ENCODE measurements at places on chromosomes 7 and 10. TPM values are rescaled to one million over a fixed set of nuclear protein-coding genes. Genes with fewer than 3 reads are reported as not detected.

DNA sequence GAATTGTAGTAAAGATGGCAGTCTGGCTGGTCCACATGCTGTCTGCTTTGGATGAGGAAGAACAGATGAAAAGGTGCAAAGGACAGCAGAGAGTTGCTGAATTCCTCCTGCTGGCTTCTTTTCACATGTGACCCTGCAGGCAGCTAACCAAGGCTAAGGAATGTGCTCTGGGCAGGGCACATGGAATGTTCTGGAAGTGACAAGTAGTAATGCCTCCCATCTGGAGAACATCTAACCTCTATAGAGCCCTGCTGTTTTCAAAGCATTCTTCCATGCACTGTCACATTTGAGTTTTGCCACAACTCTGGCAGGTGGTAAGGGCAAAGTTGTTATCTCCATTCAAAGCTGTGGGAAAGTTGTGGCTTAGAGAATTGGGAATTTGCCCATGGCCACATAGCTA, 208.8 kb downstream of the STK31 start:
- peak; percentile 57 for DNase-seq

DNA sequence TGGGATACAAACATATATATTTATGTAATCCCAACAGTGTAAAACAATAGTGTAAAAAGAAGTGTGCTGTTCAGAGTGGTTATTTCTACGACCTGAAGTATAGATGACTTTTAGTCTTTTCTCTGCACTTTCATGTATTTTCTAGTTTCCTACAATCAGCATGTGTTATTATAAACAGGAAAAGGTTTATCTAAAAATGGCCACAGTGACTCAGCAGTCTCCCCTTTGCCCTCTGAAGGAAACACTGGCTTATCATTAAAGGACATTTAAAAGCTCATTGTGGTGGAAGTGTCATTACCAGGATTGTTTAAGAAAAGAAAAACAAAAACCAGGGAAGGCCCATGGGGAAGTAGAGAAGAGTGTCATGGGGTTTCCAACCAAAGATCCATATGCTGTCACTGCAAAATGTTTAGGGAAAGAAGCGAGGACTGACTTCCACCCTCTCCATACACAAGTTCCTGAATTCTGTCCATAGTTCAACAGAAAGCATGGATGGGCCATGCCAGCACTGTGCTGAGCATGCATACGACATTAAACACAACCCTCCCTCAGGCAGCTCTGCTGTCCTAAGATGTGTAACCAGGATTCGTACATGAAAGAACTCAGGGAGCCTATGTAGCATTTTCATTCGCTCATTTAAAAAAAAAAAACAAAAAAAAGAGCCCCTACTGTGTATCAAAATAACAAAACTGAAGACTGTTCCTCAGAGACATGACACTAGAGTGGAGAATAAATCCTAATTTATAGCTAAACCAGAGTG, 10.2 kb downstream of the CYREN start:
- DNase-seq: no peak

- DNase-seq: no peak
These were observed 1.3 kb downstream of the TSPAN13 start for GRCh38 chr7:16754856-16755317.

DNA sequence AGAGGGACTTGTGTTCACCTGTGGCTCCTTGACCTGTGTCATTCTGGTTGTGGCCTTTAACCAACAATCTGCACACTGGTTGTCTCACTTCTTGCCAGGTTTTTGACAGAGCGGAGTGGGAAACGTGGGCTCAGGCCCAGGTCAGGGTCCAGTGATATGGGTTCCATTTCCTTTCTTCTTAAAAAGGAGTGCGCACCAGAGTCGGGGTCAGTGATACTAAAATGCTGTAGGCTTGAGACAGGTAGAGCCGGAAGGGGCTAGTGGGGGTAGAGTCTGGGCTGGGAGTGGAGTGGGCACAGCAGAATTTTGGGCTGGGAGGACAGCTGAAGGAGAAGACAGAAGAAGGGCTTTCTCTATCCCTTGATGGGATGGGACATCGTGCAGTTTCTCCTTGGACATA, 61.2 kb downstream of the SH2D4B start:
- DNase-seq: no peak

- no peak for DNase-seq
These were observed 55.7 kb downstream of the NEBL start for GRCh38 chr10:20841419-20841818.

ADCY1 gene
- 1.2 TPM for total RNA-seq

WDR86 gene
- 11.8 TPM for total RNA-seq

CYP3A7 gene
- total RNA-seq: not detected

RAB19 gene
- total RNA-seq: not detected

EGR2 gene
- 0.26 TPM for total RNA-seq
